ENCODE measurements at places on chromosomes 4 and X. TPM values are rescaled to one million over a fixed set of nuclear protein-coding genes. Genes with fewer than 3 reads are reported as not detected.

DNA sequence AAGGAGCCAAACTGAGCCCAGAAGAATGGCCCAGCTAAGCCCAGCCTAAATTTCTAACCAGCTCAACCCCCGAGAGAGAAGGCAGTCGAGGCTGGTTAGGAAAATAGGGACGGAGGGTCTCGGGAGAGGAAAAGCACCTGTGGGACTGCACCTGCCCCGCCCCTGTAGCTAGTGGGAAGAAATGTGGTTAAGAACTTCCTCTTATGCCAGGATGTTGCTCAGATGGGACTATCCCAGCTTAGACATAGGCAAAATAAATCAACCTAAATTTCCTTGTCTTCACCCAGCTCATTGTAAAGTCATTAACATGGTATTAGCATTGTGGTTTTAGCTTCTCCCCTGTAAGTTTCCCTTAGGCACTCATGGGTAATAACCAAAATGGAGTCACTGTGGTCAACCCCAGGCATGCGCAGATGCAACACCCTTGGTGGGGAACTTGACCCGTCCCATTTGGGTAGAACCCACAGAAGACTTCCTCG lies 86.8 kb downstream of the ZNF718 start:
- H3K4me3 ChIP-seq: no peak overlapping the region
- H3K36me3 ChIP-seq: no peaks in the 10 kb centered on the region
- H3K27ac ChIP-seq: no peak overlapping the region
- H3K4me1 ChIP-seq: peaks cover 20% of the 10 kb centered on the region
- H3K27me3 ChIP-seq: no peaks in the 10 kb centered on the region

- no peak overlapping the region for H3K4me3 ChIP-seq
- no peak overlapping the region for H3K27ac ChIP-seq
- no peaks in the 10 kb centered on the region for H3K4me1 ChIP-seq
- H3K27me3 ChIP-seq: peaks cover 79% of the 10 kb centered on the region
Measured at GRCh38 chrX:153523269-153523668, 5.8 kb downstream of the ATP2B3 start.

The SLITRK4 gene
- 0.30 TPM for total RNA-seq

The NDNF gene
- 6.8 TPM for total RNA-seq

The AFF2 gene
- total RNA-seq: 0.27 TPM

The ADGRL3 gene
- 6.1 TPM for total RNA-seq

Measured in left ventricle myocardium inferior (tissue), 1 donor.